NCI-H187 treated with DMSO at 0.1 percent for 48 hours (cell line): ENCODE measurements at places on chromosomes 1 and 21.

- DNase-seq, result no peak
Observed at GRCh38 chr1:115744646-115745275, 23.8 kb downstream of the CASQ2 start.

DNA sequence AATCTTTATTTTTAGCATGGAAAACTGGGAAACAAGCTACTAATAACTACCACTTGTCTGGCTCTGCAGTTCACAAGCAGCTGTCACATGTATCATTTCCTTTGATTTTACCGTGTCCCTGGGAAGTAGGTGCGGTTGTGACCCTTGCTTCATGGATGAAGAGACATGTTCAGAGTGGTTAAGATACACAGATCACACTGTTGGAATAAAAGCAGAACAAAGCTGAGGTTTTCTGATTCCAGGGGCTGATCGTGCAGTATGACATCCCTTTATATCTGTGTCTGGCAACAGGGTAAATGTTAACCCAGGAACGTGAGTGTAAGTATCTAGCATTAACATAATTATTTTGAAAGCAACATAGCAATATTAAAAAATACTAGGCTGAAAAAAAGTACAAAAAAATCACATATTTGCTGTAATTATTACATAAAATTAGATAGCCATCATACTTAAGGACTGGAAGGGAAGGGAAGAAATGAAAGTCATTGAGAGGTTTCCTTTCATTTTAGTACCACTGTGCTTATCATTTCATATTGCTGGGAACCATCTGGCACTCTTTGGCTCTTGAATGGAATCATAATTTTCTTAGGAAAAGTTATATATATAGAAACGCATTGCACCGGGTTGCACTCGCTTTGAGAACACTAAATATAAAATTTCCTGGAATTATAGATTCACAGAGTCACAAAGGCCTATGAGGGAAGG is 62.8 kb upstream of the PAXBP1 start:
- DNase-seq, result no peak

- no peak for DNase-seq
Observed at GRCh38 chr1:12745992-12746323, at the start of gene CFAP107. Gene CFAP107, plus strand, starts transcription at chr1:12746200. Its CDS starts 231 bp downstream, at chr1:12746431.

DNA sequence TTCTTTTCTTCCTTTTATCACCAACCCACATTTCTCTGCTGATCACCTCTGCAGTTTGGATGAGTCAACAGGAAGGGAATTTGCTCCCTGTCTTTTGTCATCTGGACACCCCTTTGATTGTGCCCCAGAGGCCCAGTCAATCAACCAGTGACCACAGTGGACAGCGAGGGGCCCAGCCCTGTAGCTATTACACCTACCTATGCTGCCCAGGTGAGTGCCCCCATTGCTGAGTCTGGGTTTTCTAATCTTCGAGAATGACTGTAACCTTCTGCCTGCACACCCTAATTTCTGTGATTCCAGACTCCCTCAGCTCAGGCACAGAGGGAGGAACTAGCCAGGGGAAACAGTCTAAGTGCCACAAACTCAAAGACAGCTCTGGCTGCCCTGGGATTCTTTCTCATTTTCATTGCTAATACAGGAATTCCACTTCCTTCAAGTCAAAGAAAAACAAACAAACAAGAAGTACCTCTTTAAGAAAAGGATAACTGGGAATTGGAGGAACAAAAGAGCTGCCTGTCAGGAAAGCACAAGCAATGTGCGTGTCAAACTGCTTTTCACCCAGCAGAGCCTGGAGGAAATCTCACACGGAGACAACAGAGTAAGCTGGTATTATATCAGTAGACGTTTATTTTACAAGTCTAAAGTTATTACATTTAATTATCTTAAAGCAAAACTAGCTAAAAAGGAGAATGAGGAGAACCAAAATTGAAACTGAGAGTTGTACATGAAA is 311.1 kb downstream of the AJAP1 start:
- DNase-seq, result no peak

- DNase-seq, result peak; percentile 60
Observed at GRCh38 chr1:11339346-11340232, 66.6 kb downstream of the UBIAD1 start.

DNA sequence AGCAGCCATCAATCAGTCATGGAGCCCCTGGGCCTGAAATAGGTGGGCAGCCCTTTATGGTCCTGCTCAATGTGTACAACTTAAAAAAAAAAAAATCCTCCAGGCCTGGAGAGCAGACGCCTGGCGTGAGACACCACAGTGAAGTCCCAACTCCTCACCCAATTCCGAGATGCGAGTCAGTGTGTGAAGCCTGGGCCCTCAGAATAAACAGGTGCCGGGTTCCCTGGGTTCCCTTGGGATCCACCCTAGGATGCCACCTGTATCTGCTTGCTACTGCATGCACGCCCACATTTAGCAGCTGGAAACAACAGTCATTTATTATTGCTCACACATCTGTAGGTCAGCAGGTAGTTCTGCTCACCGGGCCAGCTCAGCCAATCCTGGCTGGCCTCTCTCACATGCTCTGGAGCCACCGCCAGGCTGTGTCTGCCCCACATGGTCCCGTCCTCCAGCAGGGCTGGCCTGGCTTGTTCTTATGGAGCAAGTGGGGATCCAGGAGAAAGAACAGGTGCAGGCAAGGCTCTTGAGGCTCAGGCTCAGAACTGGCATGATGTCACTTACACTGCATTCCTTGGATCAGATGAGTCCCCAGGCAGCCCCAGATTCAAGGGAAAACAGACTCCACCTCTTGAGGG is 172.7 kb downstream of the NPHP4 start:
- no peak for DNase-seq

DNA sequence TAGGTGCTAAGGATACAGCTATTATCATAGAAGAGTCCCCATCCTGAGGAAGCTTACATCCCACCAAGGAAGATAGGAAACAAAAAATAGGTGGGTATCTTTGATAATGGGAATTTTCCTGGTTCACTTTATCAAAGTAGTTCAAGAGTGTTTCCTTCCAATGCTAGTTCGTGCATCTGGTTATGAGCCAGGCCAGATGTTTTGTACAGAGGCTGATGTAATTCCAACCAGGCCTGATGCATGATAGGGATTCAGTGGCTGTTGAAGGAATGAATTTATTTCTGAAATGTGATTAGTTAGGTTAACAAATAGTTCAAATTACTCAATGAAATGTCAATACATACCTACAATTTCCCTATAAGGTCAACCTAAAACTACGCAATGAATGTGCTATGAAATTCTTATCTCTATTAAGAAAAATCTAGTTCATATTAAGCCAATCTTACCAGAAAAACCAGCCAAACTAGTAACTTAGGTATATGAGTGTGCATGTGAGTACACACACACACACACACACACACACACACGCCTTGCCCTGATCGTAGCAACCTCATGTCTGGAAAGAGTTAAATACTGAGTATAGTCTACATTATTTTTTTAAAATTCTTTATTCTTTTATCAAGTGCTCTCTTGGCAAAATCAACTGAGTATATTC is 9.5 kb upstream of the ZBTB18 start:
- DNase-seq, result no peak

- no peak for DNase-seq
Observed at GRCh38 chr1:52238474-52238873, 96.6 kb downstream of the ZFYVE9 start.

DNA sequence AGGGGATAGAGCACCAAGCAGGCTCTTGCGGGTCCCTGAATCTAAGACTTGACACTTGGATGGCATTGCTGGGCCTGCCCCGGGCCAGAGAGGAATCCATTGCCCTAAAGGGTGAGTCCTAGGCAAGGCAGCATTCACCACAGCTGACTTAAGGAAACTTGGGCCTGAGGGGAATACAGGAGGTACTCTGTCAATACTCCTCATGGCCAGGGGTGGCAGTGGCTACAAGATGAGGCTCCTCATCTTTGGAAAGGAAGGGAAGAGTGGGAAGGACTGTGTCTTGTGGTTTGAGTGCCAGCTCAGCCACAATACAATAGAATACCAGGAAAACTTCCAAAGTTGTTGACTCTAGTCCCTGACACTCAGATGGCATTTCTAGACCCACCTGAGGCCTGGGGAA is 5.1 kb downstream of the KRTAP22-1 start:
- DNase-seq, result no peak
